LNCaP clone FGC (cell line): ENCODE measurements at places on chromosomes 1 and 21.
A peak's percentile ranks its signal among the peaks of the same experiment; 100 is the strongest.

DNA sequence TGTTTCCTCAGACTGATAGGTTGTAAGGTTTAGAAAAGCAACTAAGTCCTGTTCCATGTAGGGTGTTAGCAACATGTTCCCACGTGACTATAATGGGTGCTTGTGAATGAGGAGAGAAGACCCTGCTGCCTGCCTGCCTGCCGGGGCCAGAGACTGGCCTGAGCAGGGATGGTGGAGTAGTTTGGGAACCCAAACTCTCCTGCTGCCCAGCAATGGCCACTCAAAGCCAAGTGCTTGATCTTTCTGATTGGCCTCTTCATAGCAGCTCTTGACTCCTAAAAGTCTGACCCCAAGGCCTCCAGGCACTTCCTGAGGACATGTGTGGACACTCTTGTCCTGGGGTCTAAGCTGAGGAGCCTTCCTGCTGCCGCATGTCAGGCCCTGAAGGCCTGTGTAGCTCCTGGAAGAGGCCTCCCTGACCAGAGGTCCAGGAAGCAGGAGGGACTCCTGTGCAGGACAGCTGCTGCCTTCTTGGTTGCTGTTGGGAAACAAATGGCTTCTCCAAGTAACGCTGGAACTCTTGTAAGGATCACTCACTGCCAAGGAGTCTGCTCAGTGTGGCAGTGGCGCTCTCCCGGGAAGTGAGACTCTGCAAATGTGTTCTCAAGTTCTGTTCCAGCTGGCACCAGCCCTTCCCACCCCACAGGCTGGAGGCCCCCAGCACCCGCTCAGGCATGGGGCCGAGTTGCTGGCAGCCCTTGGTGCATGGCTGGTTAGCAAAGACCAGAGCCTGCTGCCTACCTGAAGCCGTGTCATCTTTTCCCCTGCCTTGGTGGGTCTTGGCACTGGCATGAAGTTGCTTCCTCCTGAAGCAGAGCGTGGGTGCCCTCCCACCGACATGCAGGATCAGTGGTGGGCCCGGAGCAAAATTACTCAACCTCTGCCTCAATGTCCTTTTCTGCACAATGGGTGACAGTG, 35.5 kb downstream of the MAN1C1 start:
- no peak for DNase-seq

GRCh38 chr1:51313961-51314777, 16.2 kb downstream of the TTC39A start:
- DNase-seq = peak; percentile 93

DNA sequence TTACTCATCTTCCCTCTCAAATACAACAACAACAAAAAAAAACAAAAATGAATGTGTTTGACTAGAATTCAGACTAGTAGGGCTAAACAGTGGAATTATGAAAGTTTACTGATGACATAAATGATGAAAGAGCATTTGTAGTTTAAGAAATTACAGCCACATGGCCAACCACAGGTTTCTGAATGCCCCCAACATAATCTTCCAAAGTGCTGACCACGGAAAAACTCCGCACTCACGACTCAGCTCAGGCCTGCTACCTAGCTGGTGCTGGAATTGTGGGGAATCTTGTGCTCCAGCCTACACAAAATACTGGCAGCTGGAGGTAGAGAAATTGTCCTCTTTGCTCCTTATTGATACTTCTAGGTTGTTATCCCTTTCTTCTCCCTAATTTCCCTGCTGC, 23.6 kb upstream of the TBX15 start:
- no peak for DNase-seq

DNA sequence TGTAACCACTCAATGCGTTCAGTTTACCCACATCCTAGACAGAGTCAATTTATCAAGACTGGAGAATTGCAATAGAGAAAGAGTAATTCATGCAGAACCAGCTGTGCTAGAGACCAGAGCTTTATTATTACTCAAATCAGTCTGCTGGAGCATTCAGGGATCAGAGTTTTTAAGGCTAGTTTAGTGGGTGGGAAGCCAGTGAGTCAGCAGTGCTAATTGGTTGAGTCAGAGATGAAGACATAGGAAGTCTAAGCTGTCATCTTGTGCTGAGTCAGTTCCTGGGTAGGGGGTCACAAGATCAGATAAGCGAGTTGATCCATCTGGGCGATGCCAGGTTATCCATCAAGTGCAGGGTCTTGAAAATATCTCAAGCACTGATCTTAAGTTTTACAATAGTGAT, 499.6 kb downstream of the MRPL39 start:
- no peak for DNase-seq

DNA sequence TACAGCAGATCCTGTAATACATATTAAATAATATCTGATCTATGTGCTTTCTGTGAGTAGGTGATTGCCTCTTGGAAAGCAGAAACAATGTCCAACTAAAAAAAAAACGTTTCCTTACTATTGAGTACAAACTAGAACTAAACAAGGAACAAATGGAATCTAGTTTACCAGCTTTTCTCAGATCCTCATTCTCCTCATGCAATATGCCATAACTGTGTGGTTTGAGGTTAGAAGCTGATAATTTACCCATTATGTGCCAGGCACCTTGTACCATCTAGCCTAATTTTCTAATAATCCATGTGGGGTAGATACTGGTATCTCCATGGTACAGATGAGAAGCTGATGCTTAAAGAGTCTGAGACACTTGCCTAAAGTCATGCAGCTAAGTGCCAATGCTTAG, 154.7 kb downstream of the PTGER3 start:
- no peak for DNase-seq

GRCh38 chr1:56901716-56902115, 47.1 kb downstream of the C8A start:
- DNase-seq = no peak

DNA sequence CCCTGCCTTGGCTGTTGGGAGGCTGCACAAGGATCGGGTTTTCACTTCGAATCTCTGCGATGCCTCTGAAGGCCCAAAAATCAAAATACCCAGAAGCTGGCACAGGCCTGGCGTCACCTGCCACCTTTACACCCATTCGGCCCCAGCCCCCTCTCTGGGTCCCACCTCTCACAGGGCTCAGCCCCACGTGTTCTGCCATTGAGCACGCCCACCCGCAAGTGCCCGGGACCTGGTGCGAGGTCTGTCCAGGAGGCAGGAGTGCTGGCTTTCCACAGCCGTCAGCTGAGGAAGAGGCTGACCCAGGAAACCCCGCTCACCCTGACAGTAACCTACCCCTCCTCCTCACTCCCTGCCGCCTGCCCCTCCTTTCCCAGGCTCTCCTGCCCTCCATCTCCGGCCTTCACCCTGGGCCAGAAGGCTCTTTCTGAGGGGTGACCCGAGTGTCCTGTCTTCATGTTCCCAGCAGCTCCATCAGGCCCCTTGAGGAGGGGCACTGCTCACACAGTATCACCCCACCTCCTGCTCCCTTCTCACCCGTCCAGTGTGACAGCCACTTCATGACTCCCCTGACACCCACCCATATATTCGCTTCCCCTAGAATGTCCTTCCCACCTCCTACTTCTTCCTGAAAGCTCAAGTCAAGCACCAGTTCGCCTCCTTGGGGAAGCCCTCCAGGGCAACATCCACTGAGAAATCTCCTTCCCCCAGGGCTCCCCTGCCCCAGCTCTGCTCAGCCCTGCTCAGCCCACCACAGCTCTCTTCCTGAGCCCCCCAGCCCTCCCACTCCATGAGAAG, 13.5 kb downstream of the RCC2 start:
- DNase-seq = no peak

GRCh38 chr1:242425232-242425631, 99.3 kb downstream of the PLD5 start:
- DNase-seq = no peak

- DNase-seq = peak; percentile 93
Measured at GRCh38 chr1:175232335-175232734, 39.8 kb upstream of the KIAA0040 start.

GRCh38 chr21:38965910-38966504, 160.3 kb downstream of the ETS2 start:
- DNase-seq = no peak
